CD4-positive, alpha-beta T cell treated with Interleukin-6 at 100 ng/mL for 8 hours (primary cell): ENCODE measurements at places on chromosomes 6 and 20.

- peak; percentile 79 for DNase-seq
Observed at GRCh38 chr6:166417285-166417691, 34.5 kb upstream of the MPC1 start.

- no peak for DNase-seq
Observed at GRCh38 chr6:9405369-9405768, 970.0 kb upstream of the SLC35B3 start.

GRCh38 chr20:59031564-59032022, 542 bp downstream of the ATP5F1E start:
- DNase-seq, result no peak

GRCh38 chr6:88702956-88703556, 260.4 kb downstream of the RNGTT start:
- no peak for DNase-seq

DNA sequence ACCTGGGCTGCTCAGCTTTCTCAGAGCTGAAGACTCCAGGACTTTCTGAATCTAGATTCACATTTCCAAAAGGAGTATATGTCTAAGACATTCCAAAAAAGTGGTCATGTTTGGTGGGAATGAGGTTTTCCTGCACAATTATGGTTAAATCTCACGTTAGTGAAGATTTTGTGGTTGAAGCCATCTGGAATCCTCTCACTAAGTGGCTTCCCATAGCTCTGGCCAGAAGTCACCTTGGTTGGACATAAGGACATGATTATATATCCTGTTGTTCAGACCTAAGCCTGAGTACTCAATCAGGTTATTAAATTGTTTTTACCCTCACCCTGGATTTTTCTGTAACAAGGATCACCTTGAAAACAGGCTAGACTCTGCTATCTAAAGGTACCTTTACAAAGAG, 176.1 kb upstream of the PLN start:
- DNase-seq, result no peak

GRCh38 chr20:23917024-23917725, 37.6 kb upstream of the CST5 start:
- no peak for DNase-seq

DNA sequence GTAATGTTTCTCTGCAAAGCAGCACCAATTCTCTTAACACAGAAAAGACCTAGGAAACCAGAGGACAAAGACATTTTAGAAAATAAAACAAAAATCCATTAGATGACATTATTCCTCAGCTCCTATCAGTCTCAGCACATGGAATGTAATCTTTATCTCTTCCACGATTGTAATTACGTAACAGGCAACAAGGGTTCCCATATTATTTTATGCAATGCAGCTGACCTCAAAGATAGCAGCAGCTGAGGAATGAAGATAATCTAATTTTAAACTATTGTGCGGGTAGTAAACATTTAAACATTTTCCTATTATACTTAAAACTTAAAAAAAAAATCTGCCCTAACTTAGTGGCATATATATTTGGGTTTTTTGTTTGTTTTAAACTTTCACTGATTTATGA, 33.0 kb upstream of the PTCHD4 start:
- DNase-seq, result no peak

- no peak for DNase-seq
Observed at GRCh38 chr20:62366370-62367135, 559 bp downstream of the LAMA5 start.

DNA sequence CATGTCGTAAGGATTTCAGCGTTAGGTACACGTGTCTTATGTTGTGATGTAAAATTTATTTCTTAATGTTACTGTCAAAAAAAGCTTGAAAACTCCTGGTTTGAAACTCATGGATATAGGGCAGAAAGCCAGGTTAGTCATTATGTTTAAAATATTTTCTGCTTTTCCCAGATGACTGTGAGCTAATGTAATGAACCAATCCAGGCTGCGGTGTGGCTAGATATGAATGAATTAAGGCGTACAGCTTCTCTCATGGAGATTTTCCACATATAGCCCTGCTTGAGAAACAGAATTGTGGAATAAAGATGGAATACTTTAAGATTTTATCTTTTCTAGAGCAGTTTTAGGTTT, 80.3 kb upstream of the STMND1 start:
- DNase-seq, result no peak

DNA sequence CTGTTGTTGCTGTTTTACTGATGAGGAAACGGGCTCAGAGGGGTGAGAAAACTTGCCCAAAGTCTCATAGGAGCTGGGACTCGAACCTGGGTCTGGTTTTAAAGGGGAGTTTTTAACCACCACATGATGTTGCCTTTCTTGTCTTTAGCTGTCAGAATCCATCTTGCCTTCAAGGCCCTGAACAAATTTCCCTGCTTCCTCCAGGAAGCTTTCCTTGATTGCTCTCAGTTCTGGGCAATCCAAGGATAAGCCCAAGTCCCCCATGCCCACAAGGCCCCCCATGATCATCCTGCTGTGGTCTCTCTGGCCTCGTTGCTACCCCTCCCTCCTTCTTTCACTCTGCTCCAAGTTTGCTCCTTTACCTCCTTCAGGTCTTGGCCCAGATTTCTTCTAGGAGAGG, 73.5 kb downstream of the CD40 start:
- no peak for DNase-seq
